ENCODE measurements at places on chromosomes 2 and 18.

- DNase-seq: no peak
These were observed 384.7 kb upstream of the RAB12 start for GRCh38 chr18:8224576-8224975.

DNA sequence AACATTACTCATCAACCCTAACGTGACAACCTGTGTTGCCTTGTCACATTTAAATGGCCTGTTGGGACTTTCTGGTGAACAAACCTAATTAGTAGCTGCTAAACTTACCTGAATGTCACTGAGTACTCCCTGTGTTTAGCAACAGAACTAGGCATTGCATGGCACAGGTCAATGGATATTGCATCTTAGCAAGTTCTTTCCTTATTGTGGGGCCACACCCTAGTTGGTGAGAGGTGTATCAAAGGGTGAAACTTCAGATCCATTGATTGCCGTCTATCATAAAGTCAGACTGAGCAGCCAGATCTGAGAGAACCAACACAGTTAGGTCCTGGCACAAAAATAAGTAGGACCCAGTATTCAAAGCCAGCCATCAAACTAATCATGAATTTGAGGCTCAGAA, 29.8 kb upstream of the ZNF385B start:
- no peak for DNase-seq

GRCh38 chr18:3485153-3486149, 35.5 kb downstream of the TGIF1 start:
- no peak for DNase-seq

DNA sequence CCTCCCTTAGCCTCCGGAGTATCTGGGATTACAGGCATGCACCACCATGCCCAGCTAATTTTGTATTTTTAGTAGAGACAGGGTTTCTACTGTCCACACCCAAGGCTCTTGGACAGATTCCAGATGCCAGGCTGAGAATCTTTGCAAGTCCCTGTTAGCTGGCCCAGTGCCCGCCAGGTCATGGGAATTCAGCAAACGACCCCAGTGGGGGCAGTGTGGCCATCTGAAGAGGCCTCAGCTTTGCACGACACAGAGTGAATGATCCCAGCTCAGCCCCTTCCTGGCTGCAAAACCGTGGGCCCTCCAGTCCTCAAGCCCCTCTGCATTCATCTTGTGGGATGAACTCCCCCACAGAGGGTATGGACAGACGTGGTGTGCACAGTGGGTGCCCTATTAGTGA, 179.5 kb upstream of the ID2 start:
- DNase-seq: no peak

- no peak for DNase-seq
These were observed 41.0 kb downstream of the INPP5D start for GRCh38 chr2:233101141-233101540.

- DNase-seq: no peak
These were observed 11.5 kb upstream of the GMCL1 start for GRCh38 chr2:69817729-69818501.

GRCh38 chr2:153787612-153788011, 84.1 kb upstream of the GALNT13 start:
- DNase-seq: no peak

- no peak for DNase-seq
These were observed 90.1 kb upstream of the ARL5A start for GRCh38 chr2:151918308-151918707.

DNA sequence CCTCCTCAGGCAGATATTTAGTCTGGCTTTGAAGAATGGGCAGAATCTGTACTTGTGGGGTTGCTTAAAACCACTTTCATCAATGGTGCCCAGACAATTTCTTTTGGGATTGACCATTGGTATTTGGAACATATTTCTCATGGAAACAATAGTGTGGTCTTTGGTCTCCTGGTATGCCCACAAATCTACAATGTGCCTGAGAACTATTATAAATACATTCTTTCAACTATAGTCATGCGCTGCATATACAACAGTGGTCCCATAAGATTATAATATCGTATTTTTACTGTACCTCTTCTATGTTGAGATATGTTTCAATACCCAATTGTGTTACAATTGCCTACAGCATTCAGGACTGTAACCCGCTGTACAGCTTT, 34.8 kb upstream of the PPP4R1 start:
- no peak for DNase-seq

- DNase-seq: no peak
These were observed 37.0 kb downstream of the MRPL30 start for GRCh38 chr2:99217929-99218501.

DNA sequence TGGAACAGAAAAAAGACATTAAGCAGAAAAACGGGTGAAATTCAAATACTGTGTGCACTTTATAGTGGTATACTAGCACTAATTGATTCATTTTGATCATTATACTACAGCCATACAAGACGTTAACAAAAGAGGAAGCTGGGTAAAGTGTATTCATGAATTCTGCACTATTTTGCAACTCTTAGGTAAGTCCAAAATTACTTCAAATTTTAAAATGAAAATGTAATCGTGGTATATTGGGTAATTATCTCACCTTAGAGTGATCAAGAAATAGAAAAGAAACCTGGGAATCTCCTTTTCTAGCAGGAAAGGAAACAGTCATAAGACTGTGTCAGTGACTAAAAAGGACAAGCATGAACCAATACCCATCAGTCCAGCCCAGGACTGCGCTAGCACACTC, 5.4 kb downstream of the TGFBRAP1 start:
- no peak for DNase-seq

DNA sequence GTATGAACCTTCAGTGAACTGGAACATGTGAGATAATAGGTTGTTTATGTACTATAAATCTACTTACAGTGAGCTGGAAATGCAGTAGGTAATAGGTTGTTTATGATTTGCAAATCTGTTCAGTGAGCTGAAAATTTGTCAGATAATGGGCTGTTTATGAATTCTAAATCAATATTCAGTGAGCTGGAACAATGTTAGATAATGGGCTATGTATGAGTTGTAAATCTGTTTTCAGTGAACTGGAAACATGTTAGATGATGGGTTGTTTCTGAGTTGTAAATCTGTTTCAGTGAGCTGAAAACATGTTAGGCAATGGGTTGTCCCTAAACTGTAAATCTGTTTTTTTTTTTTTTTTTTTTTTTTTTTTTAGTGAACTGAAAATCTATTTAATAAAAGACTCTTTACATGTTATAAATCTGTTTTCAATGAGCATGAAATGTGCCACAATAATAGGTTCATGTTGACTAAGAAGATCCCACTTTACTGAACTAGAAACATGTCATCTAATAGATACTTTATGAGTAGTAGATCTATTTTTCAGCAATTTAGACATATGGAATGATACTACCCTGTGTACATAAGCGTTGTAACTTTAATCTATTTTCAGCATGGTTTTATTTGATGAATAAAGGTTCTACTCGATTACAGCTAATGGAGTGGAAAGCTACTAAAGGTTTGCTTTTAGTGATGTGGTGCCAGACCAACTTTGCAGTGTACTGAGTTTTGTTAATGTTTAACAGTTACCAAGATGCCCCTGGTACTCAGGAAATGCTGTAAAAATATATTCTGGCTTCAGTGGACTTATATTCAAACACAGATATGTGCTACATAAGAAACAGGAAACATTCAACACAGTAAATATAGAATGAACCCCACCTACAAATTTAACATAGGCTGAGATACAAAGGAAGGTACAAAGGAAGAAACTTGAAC, 1471.8 kb downstream of the LRP1B start:
- DNase-seq: no peak

- no peak for DNase-seq
These were observed 167.7 kb downstream of the ANAPC1 start for GRCh38 chr2:111715987-111716904.

DNA sequence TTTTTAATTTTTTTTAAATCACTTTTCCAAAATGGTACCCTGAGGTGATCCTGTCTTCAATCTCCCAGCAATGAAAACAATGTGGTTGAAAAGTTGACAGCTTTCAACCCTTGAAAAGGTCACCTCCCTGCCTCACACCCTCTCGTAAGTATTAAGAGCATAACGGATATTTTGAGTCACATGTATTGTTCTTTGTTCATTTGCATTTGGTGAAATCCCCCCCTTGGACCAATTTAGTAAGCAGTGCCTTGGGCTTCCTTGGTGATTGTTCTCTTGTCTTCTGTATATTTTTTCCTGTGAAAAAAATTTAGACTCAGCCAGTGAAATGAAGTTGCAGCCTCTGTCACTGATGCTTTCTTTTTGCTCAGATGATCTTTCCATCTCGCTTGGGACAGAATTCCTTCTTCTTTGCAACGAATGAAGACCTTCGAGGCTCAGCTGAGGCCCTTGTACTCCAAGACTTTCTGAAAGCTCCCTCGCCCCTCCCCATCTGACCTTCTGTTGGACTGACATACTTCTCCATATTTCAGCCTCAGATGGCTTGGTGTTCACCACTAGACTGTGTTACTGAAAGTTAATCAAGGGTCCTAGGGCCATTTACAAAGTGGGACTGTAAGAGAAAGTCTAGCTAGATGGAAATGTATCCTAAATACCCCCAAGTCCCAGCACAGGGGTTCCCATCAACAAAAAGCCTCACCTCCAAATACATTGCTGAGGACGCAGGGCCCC, 158.4 kb downstream of the BCL2 start:
- DNase-seq: peak; percentile 52

DNA sequence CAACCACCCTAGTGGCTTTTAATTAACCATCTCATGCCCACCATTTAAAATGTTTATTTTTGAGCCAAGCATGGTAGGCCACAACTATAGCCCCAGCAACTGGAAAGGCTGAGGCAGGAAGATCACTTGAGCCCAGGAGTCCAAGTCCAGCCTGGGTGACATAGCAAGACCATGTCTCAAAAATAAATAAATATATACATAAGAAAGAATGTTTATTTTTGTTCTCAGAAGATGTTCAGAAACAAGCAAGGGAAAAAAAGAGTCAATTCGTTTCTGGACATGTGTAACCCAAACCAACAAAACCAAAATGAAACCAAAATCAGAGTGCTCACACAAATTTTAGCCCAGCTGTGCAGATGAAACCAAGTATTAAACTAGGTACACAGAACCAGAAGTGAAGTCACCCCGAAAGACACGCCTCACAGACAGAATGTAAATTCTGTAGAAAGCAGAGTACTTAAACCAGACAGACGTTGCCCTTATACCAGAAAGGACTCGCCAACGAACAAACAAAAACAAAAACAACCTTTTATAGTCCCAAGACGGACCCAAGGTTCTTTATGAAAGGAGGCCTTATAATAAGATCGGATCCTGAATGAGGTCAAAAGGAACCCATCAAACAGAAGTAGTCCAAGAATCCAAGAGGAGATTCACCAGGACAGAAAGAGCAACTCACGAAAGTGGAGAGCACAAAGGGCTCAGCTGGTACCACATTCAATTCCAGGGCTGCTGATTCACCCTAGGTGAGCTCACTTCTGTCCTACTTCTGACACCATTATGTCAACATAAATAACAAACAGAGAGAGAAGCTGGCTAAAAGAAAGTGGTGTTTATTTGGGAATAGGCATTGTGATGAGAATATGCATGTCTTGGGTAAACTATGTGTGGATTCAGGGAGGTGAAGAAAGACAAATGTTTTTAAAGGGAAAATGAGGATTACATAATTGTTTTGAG, 31.8 kb upstream of the MTCL1 start:
- DNase-seq: peak; percentile 52

DNA sequence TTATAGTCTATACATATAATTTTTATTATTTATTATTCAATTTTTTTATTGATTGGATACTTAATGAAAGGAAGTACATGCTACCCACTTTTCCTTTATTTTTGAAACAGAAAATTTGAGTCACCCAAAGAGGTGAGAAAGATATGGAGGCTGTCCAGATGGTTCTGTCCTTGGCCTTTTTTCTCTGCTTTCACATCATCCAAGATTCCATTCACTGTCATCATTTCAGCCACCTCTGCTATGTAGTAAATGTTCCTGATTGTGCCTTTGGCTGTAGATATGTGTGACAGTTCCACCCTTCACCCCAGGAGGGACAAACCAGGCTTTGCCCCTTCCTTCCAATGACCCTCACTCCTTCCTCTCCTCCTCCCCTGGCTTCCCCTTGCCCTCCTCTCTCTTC, 675.7 kb upstream of the ID2 start:
- DNase-seq: no peak

DNA sequence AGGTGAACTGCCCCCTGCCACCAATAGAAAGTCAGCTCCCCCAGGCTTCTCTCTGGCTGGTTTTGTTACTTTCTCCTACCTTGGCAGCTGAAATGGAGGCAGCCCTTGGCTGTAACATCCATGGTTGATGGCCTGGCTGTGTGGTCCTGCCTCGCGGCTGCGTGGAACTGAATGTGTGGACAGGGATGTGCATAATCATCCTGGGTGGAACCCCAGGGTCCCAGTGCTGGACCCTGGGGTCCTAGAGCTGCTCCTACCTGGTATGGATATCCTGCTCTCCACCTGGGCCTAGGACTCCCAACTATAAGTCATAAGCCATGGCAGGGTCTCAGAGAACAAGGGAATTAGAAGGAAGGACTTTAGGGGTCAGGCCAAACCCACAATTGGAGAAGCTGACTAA, 93.5 kb downstream of the CAPN13 start:
- DNase-seq: no peak

DNA sequence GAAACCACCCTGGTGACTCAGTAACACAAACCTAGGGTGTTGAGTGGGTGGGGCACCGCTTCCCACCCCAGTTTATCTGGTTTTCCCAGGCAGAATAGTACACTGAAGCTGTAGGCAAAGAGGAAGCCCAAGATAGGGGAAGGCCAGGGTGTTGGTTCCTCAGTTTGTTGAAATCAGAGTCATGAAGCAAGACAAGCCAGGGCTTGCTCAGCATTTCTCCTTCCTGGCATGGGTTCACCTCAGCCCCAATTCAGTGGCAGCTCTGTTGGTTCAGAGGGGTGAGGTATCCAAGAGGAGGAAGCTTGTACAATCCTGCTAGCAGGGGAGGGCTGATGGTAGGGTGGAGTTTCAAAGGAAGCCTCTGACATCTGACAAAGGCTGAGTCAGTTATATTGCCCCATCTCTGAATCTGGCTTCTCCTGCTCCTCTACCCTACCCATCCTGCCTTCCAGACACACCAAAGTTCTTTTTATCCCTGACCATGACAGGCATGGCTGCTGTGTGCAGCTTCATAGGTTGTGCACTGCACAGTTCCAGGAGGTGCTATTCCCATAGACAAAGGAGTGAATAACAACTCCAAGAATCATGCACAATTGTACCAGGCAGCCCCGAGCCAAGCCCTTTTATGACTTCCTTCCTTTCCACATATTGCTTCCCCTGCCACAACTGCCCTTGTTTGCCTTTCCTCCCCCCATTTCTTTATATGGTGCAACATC, 24.9 kb upstream of the RAB10 start:
- DNase-seq: no peak

GRCh38 chr18:7470101-7470500, 97.0 kb upstream of the PTPRM start:
- no peak for DNase-seq

- DNase-seq: no peak
These were observed 236.1 kb downstream of the SH3RF3 start for GRCh38 chr2:109365131-109365530.

DNA sequence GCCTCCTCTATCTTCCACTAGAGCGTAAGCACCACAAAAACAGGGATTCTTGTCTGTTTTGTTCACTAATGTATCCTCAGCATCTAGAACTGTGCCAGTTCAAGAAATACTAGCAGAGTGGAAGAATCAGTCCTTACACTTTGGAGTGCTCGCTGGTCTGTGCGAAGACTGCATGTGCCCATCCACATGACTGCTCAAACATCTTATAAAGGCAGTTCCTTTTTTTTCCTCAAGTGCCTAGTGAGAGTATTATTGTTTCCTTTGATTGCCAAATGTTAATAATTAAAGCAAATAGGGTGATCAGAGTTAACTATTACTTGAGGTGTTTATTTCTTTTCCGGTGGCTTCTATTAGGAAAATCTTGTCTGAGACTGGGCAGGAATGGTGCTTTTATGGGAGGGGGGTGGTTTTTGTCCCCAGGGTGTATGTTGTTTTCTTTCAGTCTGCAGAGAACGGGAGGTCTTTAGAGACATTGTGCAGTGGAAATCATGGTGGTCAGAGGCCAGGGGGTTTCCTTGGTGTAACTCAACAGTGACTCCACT, 45.6 kb upstream of the ITGB6 start:
- DNase-seq: no peak
